ENCODE measurements at places on chromosomes 7 and 10.

DNA sequence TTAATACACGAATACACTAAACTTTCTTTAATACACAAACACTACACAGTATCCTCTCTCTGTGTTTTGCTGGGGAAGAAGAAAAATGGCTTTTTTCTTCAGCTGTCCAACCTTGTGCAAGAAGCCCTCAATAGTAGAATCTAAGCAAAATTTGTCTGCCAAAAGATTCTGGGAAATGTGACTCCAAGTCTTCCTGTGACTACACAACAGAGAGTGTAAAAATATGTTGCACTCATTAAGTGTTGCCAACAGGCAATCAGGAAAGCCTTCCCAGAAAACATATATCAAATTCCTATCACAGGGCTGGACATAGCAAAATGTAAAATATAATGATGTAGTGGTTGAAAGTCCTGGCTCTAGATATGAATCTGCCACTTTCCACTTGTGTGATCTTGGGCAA lies 825.1 kb upstream of the ZWINT start:
- DNase-seq: no peak

- no peak for DNase-seq
Measured at GRCh38 chr10:125062914-125063230, 97.5 kb downstream of the CTBP2 start.

DNA sequence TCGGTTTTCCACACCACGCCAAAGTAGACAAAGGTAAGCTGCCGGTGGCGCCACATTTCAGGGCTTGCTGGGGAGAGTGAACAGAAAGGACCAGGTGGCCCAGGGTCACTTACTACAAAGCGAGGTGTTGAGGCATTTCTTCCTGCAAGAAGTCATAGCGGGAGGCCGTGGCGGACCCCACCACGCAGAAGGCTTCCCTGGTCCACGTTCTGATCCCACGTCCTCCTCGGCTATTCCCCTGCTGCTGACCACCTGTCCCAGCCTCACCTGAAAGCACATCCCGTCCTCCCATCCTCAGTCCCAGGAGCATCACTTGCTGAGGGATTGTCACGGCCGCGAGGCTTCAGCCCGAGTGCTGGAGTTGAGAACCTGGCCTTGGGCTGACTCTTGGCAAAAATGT lies 139.2 kb downstream of the DYNC2I1 start:
- no peak for DNase-seq

DNA sequence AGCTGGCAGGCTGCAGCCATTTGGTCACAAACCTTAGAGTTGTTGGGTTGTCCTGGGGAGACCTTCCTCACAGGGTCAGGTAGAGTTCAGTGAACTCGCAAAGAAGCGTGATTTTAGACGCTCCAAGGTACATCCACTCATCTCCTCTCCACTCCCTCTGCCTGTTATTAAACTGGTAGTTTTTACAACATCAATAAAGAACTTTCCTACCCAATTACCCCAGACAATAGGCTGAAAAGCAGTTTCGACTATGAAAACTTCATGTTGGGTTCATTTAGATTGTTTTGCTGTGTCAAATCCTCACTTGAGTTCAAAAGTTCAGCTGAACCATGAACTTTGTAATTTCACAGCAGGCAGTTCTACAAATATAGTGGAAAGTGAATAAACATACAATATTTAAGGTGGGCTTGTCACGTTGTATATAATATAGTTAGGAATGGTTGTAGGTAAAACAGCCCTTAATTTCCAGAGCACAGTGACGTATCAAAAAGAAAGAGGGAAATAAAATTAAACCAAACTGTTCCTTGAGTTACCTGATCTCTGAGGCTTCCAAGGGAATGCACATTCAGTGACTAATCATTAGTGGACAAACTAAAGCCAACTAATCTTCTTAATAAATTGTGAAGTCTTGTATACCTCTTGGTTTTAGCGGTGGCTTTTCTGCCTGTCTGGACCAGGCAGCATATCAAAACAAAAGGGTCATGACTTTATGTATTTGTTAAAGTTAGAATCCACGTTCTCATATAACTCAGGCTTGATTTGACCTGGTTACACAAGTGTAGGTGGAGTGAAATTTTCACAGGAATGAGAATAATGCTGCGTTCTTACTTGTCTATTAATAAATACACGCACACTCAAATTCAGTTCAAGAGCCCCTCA lies 100.5 kb downstream of the CYP26A1 start:
- no peak for DNase-seq

DNA sequence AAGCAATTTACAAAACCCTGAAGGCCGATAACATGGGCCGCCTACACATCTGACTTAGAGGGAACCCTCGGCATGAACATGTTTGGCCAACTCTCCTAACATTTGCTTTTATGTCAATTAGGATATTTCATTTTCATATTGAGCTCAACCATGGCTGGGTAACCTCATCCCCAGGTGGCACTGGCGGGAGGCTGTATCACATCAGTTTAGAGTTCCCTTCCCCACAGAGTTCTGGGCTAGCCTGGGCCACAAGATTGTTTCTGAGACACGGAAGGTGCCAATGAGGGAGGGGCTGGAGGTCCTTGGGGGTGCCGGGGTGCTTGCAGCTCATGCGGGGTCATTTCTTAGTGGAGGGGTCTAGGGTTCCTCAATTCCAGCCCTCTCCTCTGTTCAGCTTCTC lies 386.5 kb upstream of the MKI67 start:
- no peak for DNase-seq

DNA sequence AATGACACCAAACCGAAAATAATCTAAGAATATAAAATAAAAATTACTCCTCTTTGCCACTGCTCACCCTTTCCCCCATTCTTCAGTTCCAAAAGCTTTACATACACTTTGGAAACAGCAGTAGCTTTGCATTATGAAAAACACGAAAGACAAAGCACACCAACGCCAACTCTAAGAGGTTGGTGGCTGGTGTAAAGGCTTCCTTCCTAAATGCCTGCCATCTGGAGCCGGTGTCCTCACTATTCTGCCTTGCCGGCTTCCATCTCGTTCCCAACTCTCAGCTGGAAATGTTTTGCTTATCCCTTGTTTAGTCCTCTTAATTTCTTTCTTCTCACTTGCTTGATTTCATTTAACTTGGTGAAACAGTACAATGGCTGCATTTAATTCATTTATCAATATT lies 281.1 kb upstream of the LRRN3 start:
- DNase-seq: no peak

- no peak for DNase-seq
Measured at GRCh38 chr10:119908166-119908565, 15.6 kb downstream of the SEC23IP start.

- DNase-seq: no peak
Measured at GRCh38 chr7:74334030-74334429, 44.8 kb downstream of the CLIP2 start.

DNA sequence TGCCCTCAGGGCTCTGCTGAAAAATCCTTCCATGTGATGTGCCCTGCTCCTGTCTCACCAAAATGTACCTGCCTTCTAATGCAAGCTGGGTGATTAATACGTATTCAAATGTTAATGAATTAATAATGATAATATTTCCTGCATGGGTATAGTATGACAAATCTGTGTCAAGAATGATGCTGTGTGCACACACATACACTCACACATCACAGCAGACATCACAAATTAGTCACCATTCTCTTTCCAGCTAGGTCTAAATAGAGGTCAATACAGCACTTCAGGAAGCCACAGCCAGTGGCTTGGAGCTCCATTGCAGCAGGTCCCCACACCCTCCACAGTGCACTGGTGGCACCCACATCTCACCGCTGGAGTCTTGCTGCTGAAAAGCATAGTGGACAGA lies 681.2 kb upstream of the NRP1 start:
- no peak for DNase-seq

DNA sequence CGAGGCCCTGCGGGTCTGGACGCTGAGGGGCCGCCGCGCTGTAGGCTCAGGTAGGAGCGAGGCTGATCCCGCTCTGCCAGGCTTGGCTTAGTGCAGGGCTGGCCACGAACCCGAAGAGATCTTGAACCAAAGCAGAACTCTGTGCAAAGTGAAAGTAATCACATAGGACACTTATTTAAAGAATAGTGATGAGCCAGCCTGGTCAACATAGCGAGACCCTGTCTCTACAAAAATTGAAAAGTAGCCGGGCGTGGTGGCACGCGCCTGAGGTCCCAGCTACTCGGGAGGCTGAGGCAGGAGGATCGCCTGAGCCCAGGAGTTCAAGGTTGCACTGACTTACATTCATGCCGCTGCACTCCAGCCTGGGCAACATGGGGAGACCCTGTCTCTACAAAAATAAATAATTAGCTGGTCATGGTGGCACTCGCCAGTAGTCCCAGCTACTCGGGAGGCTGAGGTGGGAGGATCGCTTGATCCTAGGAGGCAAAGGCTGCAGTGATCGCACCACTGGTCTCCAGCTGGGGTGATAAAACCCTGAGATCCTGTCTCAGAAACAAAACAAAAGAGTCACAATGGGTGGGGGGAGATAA lies 541 bp downstream of the ZSCAN25 start:
- DNase-seq: no peak

DNA sequence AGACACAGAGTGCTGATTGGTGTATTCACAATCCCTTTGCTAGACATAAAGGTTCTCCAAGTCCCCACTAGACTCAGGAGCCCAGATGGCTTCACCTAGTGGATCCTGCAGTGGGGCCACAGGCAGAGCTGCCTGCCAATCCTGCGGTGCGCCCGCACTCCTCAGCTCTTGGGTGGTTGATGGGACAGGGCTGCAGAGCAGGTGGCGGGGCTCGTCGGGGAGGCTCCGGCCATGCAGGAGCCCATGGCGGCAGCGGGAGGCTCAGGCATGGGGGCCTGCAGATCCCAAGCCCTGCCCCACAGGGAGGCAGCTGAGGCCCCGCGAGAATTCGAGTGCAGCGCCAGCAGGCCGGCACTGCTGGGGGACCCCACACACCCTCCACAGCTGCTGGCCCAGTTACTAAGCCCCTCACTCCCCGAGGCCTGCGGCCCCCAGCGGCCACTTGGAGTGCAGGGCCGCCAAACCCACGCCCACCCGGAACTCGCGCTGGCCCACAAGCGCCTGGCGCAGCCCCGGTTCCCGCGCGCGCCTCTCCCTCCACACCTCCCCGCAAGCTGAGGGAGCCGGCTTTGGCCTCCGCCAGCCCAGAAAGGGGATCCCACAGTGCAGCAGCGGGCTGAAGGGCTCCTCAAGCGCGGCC lies 7.7 kb upstream of the BET1 start:
- no peak for DNase-seq

GRCh38 chr7:112995059-112995824 lies 91.4 kb downstream of the GPR85 start:
- DNase-seq: no peak

DNA sequence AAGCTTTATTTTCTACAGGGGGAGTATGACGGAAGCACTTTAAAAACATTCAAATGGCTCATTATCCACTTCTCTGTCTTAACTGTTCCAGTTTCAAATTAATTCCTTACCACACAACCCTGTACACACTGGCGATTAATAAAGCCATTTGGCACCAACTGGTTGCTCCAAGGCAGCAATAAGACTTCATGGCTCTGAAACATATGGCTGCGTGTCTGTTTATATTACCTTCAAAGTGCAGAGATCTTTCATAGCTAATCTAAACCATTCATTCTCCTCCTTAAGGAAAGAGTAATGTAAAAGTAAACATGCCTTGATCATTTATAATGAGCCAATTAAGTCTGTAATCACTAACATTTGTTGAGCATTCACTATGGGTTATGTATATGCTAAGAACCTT lies 325.7 kb downstream of the PARD3 start:
- no peak for DNase-seq

GRCh38 chr7:16583834-16584233 lies 57.2 kb downstream of the LRRC72 start:
- no peak for DNase-seq

GRCh38 chr7:39488467-39489393 lies 77.5 kb upstream of the YAE1 start:
- no peak for DNase-seq

GRCh38 chr10:33333260-33334101 lies 986 bp downstream of the NRP1 start:
- DNase-seq: no peak

- no peak for DNase-seq
Measured at GRCh38 chr10:117539903-117540639, 2.5 kb upstream of the EMX2 start.

- DNase-seq: no peak
Measured at GRCh38 chr7:44157116-44158080, 16.3 kb upstream of the MYL7 start.

GRCh38 chr10:89952751-89953150 lies 251.4 kb downstream of the KIF20B start:
- no peak for DNase-seq

GRCh38 chr10:50416881-50417280 lies 165.6 kb upstream of the ASAH2 start:
- DNase-seq: no peak

- DNase-seq: no peak
Measured at GRCh38 chr10:119112056-119112455, 8.1 kb downstream of the DENND10 start.

DNA sequence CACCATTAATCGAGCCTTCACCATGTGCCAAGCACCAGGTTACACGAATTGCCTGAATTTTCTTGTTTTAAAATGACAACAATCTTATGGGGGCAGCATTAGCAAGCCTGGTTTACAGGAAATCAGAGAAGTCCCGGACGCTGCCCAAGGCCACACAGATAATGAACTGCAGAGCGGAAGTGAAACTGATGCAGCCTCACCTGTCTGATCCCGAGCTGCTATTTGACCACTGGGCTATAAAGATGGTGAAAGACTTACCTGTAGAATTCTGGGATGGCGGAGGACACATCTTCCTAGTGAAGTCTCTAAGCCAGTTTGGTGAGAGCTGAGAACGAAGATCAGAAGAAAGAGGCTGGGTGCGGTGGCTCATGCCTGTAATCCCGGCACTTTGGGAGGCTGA lies 21.7 kb upstream of the GALNTL5 start:
- no peak for DNase-seq

DNA sequence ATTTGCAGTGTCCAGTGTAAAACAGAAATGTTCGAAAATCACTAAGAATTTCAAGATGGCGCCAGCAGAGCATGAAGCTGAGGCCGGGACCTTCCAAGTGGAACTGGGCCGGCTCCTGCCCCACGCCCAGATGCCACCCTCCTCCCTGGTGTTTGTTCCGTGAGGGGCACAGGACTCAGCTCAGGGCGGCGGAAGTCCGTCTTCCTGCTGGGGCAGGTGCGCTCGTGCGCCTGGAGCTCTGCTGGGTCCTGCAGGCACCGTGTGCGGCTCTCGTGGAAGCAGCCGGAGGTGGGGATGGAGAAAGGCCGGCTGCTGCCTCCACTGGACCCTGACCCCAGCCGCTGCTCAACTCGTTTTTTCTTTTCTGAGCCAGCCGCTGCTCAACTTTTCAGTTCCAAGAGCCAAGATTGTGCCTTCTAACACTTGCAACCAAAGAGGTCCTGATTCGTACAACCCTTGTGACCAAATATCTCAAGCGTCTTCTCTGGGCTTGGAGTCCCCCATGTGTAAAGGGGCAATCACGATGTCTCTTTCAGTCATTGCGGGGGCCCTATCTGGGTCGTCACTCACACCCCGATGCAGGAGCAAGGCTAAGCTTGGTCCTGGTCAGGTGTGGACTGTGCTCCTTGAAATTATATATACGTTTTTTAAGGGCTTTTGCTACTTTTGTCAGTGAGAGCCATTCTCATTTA lies 334.4 kb downstream of the ADARB2 start:
- no peak for DNase-seq
